ENCODE measurements at places on chromosomes 4 and X. TPM values are rescaled to one million over a fixed set of nuclear protein-coding genes. Genes with fewer than 3 reads are reported as not detected.
A peak's percentile ranks its signal among the peaks of the same experiment; 100 is the strongest.

The NSUN7 gene
- 0.22 TPM for total RNA-seq

DNA sequence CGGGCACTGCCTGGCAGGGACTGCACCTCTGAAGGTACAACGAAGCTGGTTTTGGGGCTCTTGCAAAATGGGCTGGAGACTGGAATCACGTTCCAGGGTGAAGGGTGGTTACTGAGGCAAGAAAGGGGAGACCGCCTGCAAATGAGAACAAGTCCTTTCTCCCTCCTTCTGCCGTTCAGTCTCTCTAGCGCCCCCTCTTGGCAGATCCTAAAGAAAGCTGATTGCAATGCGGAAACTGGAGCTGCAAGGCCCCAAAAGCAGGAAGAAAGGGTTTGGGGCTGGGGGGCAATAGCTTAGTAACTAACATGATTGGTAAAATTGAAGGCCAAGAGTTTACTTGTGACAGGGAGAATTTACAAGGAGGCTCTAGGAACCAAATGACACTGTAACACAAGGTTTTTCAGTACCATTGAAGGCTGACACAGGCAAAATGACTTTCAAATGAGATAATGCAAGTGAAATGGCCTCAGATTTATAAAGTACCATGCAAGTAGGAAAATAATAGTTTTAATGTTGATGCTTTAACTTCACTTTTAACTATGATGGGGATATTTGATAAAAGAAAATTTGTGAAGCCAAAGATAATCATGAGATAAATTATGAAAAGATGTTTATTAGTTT lies 222.7 kb upstream of the HAND2 start:
- DNase-seq = peak; percentile 45

DNA sequence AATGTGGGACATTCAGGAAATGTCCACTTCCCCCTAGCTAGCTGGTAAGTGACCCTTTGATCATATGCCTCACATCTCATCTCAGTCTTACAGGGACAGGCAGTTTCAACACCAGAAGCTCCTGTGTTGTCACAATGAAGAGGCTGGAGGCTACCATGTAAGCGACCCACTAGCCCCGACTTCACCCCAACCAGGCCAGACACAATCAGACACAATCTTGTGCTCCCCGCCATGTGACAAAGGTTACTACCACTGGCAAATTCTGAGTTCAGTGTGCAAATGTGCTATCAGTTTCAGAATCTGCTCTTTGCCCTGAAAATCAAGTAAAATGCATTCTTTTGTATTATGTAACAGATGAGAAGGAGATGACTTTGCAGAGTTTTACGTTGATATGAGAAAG lies 56.9 kb upstream of the STS start:
- no peak for DNase-seq

- DNase-seq = peak; percentile 51
Observed at GRCh38 chrX:51144828-51145442, 187.7 kb upstream of the NUDT10 start.

DNA sequence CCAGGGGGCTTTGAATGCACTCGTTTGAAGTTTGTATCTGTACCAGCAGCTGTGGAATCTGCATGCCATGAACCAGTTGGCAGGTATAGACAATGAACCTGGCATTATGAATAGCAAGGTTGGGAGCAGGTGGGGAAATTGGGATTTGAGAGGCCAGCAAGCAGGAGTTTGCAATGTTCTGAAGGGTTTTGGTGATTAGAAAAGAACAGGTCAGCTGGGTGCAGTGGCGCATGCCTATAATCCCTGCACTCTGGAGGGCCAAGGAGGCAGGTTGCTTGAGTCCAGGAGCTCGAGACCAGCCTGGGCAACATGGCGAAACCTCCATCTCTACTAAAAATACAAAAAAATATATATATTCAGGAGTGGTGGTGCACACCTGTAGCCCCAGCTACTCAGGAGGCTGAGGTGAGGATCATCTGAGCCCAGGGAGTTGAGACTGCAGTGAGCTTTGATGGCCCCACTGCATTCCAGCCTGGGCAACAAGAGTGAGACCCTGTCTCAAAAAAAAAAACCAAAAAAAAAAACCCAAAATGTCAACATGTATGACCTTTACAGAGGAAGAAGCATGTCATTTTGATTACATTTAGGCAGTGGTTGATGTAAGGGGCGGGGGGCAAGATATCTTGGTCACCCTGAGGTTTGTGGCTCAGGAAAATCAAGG lies 63.9 kb downstream of the TSC22D3 start:
- DNase-seq = no peak
